GM23248 (cell line): ENCODE measurements at places on chromosomes 16 and 17. TPM values are rescaled to one million over a fixed set of nuclear protein-coding genes. Genes with fewer than 3 reads are reported as not detected.

DNA sequence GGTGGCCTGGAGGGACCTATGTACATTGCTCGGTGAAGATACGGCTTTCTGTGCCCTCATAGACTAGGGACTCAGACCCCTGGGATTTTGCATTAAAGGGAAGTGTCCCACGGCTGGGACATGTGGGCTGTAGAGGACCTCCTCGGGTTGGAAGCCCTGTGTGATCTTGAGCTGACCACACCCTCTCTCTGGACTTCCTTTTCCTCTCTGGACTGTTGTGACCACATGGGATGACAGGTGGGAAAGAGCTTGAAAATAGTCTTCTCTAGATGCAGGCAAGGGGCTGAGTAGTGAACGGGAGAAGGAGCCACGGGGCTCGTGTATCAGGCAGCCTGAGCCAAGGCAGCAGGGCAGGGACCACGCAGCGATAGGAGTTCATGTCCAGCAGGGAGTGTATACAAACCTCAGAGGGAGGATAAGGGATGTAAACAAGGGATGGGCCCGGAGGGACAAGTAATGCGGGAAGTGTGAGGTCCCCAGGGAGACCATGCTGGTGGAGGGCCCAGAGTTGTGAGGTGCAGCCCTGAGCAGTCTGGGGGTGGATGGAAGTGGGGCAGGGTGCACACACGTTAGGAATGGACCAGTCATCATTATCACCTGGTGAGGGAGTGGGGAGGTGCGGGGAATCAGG lies 4.5 kb upstream of the SLC4A1 start:
- no peak overlapping the region for H3K4me3 ChIP-seq
- DNase-seq: no peak
- no peaks in the 10 kb centered on the region for H3K36me3 ChIP-seq
- H3K27me3 ChIP-seq: no peaks in the 10 kb centered on the region
- H3K4me1 ChIP-seq: no peaks in the 10 kb centered on the region

- peaks cover 31% of the 10 kb centered on the region for H3K27me3 ChIP-seq
- peaks cover 8% of the 10 kb centered on the region for H3K4me1 ChIP-seq
- no peaks in the 10 kb centered on the region for H3K36me3 ChIP-seq
- no peak overlapping the region for H3K4me3 ChIP-seq
- H3K27ac ChIP-seq: no peak overlapping the region
Observed at GRCh38 chr17:77692571-77693161, 265.8 kb upstream of the TNRC6C start.

- H3K36me3 ChIP-seq: no peaks in the 10 kb centered on the region
- no peaks in the 10 kb centered on the region for H3K4me1 ChIP-seq
- 0 out of 2 replicates have a peak, but pooled peaks cover 2% of the 10 kb centered on the region for H3K27me3 ChIP-seq
- no peak overlapping the region for H3K4me3 ChIP-seq
Observed at GRCh38 chr17:45857977-45858708, 13.5 kb downstream of the SPPL2C start.

PTGES3L gene
- total RNA-seq: not detected in 2 replicates

C1QTNF8 gene
- total RNA-seq: not detected in 2 replicates

ZC3H18 gene
- 8.9 and 9.7 TPM in 2 replicates for total RNA-seq
